ENCODE measurements at places on chromosomes 7 and 10.
A peak's percentile ranks its signal among the peaks of the same experiment; 100 is the strongest.

- peak; percentile 77 for DNase-seq
Observed at GRCh38 chr7:66847879-66848790, 72.9 kb upstream of the TMEM248 start.

- DNase-seq = peak; percentile 78
Observed at GRCh38 chr7:18693406-18693805, 197.9 kb downstream of the HDAC9 start.

DNA sequence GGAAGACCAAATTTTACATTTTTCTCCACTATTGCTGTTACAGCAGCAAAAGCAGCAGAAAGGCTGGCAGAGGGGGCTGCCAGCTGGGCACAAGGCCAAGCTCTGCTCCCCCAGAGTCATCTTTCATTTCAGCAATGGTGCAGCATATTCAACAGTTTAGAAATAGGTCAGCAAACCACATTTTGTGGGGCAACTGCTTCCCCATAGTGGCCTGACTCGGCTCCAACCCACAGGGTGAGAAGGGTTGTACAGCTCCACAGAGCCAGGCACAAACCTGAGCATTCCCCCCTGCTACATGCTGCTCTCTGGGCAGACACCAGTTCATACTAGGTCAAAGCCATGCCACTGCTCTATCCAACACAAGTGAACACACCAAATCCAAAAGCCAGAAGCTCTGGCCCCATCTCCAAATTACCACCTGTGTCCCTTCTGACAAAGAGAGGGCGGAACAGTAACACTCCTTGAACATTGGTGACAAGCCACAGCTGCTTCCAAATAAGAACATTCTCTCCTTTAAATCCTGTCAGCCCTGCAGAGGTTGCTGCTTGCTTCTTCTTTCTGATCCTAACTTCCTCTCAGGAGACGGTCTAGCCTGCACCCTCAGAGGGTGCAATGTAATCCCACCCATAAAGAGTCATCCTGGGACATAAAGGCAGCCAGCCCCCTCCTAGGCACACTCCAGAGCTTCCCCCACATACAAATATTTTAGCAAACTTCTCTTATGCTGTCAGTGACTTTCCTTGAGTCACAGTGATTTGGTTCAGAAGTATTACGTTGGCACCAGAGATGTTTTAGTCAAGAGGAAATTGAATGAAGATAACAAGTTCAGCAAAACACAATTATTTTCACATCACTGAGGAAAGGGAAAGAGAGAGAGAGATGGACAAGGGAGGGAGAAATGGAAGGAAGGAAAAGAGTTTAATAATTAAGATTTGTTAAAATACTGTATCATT lies 39.0 kb upstream of the SLIT1 start:
- DNase-seq = no peak

DNA sequence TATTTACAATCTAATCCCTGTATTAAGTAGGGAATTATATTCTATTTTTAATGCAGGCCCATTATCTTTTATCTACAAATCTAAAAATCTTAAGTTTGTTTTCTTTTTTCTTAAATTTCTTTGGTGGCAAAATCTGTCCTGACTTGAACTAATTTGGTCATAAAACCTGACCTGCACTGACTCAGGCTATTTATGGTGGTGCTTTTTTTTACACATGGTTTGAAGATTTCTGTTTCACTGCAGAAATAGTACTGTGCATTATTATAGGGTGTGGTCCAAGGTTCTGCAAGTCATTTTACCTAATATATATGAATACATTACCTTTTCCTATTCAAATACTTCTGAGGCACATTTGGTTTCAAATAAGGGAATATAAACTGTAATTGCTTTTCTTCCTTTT lies 137.0 kb downstream of the CD36 start:
- no peak for DNase-seq

- no peak for DNase-seq
Observed at GRCh38 chr10:49360271-49361177, 35.4 kb downstream of the DRGX start.

- DNase-seq = peak; percentile 46
Observed at GRCh38 chr10:3566627-3567026, 218.4 kb downstream of the KLF6 start.

- DNase-seq = no peak
Observed at GRCh38 chr10:99740933-99741559, 9.0 kb downstream of the CUTC start.

- DNase-seq = no peak
Observed at GRCh38 chr7:65230231-65230630, 143.4 kb upstream of the ZNF92 start.

DNA sequence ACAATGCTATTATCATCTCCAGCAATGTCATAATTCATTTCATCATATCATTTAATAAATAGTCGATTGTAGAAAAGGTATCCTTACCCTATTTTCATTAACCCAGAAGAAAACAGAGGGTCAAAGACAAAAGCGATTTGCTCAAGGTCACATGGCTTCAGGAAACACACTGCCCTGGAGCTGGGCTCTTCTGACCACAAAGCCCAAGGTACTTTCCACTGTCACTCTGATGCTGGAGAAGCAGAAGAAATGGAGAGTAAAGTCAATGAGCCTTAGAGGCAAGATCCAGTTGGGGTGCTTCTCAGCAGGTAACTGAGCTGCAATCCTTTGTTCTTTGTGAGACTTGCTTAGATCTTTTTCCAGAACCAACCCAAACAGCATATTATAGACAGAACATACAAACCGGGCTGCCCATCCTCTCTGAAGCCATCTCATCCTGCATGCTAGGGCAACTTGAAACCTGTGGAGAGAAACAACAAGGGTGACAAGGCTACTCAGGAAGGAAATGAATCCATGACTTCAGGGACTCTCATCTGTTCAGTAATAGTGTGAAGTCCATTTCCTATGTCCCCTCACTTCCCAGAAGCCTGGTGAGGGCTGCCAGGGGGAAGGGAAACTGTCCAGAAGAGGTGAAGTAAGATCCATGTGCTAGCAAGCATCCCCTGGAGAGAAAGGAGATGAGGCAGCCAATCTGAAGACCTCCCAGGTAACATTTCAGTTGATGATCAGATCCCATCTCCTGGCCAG lies 148.6 kb upstream of the SVIL start:
- DNase-seq = peak; percentile 51

GRCh38 chr7:11681461-11681860 lies 150.5 kb downstream of the THSD7A start:
- no peak for DNase-seq

DNA sequence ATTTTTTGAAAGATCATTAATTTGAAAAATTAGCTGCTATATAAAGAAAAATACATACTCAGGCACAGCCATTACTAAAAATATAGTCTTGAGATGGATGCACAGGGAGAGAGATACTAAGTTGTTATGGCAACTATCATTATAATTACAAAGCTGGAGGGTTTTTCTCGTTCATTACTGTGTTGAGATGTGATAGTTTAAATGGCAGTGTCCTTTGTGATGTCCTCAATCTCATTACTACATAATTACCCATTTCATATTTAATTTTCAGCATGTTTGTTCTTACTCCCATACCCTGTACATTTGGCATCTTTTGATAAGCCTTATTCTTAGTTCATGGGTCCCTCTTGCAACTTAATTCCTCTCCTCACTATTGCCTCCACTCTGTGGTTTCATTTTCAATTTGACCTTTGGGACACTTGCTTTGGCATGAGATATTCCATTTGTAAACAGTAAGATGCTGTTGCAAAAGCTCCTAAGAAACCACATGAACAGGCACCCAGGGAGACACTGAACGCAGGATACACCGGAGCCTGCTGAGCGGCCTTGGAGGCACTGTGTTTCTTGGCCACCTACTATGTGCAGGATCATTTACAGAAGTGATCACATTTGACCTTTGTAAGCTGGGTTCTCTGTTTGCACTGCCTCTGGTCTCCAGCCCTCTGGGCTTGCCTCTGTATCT lies 4.8 kb upstream of the CPXM2 start:
- DNase-seq = no peak

- DNase-seq = no peak
Observed at GRCh38 chr7:157873181-157873580, 536.4 kb downstream of the DNAJB6 start.

- no peak for DNase-seq
Observed at GRCh38 chr10:33240931-33241330, 93.5 kb downstream of the NRP1 start.

DNA sequence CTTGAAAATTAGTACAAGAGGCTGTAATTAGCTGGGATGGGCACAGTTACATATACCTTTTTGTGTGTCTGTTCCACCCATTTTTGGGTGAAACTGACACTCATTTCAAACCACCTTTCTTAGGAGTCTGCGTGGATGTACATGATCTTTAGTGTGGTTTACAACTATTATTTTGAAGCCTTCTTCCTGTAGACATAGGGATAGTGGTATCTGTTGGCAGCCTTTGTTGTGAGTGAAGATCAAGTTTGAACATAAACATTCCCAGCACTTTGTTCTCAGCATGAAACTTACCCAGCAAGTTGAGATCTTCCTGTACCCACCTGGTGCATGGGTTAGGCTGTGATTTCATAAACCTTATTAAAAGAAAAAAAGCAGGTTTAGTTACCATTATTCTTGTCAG lies 2.0 kb downstream of the BAG3 start:
- DNase-seq = peak; percentile 16

DNA sequence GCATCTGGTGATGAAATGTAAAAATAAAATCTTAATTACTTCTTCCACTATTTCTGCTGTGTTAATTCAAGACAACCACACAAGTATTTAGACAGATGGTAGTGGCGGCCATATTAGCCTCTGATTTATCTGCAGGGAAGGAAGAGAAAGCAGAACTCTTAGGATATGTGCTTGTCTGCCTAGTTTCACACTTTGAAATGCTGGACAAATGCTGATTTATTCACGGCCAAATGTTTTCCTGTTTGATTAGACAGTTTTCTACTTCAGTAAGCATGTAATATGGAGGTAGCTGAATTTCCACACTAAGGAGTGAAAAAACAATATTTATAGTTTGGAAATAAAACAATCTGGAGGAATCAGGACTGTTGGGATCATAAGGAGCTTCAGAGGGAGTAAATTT lies 158.1 kb downstream of the AGMO start:
- no peak for DNase-seq

- peak; percentile 8 for DNase-seq
Observed at GRCh38 chr7:69892790-69893189, 294.5 kb downstream of the AUTS2 start.

- DNase-seq = no peak
Observed at GRCh38 chr10:24193330-24193729, 15.6 kb upstream of the KIAA1217 start.

DNA sequence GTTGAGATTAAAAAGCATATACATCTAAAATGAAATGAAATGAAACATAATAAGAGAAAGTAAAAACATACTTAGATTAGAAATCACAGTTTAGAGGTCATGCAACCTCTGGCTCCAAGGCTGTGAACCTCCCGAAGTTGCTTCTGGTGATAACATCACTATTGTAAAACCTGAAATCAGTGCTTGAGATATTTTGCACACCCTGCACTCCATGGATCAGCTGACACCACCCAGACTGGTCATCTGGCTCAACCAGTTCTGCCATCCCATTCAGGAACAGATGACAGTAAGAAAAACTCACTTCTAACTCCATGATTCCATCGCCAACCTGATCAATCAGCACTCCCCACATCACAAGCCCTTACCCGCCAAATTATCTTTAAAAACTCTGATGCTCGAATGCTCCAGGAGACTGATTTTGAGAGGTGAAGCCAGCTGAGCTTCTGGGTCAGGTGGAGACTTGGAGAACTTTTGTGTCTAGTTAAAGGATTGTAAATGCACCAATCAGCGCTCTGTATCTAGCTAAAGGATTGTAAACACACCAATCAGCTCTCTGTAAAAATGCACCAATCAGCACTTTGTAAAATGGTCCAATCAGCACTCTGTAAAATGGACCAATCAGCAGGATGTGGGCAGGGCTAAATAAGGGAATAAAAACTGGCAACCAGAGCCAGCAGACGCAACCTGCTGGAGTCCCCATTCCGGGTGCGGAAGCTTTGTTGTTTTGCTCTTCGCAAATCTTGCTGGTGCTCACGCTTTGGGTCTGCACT lies 162.6 kb upstream of the MAGI2 start:
- peak; percentile 25 for DNase-seq

DNA sequence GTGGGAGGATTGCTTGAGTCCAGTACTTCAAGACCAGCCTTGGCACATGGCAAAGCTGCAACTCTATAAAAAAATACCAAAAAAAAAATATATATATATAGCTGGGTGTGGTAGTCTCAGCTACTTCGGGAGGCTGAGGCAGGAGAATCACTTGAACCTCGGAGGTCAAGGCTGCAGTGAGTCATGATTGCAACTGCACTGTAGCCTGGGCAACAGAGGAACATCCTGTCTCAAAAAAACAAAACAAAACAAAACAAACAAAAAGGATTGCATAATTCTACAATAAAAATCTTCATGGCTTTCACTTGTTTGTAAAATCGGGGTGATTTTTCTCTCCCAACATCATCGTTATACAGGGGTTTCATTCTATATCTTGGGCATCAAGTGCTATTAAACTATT lies 35.1 kb downstream of the GUSB start:
- DNase-seq = peak; percentile 74

GRCh38 chr7:6495597-6496262 lies 48.0 kb upstream of the DAGLB start:
- no peak for DNase-seq

- DNase-seq = no peak
Observed at GRCh38 chr7:36216063-36216684, 63.1 kb downstream of the EEPD1 start.
